ENCODE measurements at places on chromosomes 11 and 22. TPM values are rescaled to one million over a fixed set of nuclear protein-coding genes. Genes with fewer than 3 reads are reported as not detected.

DNA sequence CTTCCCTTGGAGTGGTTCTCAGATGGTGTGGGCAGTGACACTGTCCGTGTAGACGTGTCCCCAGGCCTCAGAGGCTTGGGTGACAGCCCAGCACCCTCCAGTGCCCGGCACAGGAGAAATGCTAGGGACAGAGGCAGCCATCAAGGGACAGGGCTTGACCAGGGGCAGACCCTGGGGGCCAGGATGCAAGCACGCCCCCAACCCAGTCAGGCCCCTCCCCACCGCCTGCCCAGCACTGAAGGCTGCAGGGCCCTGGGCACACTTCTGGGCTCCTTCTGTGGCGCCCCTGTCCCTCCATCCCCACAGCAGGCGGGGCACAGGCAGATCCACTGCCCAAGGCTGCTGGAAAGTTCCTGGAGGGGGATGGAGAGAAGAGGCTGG lies 11.1 kb downstream of the IGF2 start:
- no peak for DNase-seq

- DNase-seq, result no peak
These were observed 39.8 kb upstream of the MUC5AC start for GRCh38 chr11:1117992-1118391.

Gene P4HA3
- total RNA-seq, result 0.74 TPM

Gene SLCO2B1
- total RNA-seq, result not detected

DNA sequence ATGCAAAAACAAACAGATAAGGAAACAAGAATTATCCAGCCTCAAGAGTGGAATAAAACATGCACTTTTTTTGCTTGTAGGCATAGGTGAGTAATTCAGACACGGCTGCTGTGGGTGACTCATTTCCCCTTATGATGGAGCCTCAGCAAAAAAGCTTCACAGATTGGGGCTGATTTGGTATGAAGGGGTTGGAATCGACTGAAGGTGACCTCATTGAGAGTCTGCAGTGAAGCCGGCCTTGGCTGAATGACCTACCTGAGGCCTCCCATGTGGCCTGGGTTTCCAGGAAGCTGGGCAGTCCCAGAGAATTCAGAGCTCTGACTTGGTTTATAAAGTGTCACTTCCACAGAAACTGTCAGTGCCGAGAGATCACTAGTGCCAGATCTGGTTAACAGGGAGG lies 34.2 kb upstream of the VPREB1 start:
- peak; percentile 92 for DNase-seq

Gene THY1
- 0.20 TPM for total RNA-seq
